ENCODE measurements at places on chromosomes 13 and 19.

GRCh38 chr19:51341066-51341465 is 873 bp downstream of the VSIG10L start:
- no peak for DNase-seq

DNA sequence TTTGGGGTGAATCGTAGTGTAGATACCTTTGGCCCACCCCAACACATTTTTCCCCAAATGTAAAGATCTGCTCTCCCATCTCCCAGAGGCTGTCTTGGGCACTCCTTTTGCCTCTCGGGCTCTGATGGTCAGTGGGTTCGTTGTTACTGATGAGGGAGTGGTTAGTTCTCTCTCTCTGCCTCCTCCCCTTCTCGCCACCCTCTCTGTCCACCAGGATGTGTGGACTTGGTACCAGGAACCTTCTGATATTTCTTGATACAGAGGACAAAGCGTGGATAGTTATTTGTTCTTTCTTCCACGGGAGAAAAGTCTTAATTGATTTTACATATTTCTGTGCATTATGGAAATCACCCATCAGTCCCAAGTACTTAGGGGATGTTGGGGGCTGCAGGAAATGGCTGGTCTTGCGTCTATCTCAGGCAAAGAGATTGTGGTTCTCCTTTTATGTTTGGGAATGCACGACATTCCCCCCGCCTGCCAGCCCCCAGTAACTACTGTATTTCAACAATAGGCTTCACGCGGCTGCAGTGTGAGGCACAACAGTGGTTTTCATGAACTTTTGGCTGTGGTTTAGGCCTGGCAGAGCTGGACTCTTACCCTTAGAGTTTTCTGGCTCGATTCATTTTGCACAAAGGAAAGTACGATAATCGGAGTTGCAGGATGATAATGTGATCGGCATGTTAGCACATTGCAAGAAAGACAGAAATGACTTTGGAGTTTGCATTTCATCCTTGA is 79.0 kb upstream of the ZNF536 start:
- DNase-seq: no peak

GRCh38 chr13:57857945-57858344 is 226.4 kb downstream of the PCDH17 start:
- DNase-seq: no peak

GRCh38 chr19:40681039-40681438 is 9.4 kb downstream of the NUMBL start:
- DNase-seq: no peak

- no peak for DNase-seq
Observed at GRCh38 chr13:88919970-88920628, 1248.9 kb downstream of the SLITRK5 start.

- no peak for DNase-seq
Observed at GRCh38 chr13:22090106-22090505, 419.2 kb downstream of the FGF9 start.

DNA sequence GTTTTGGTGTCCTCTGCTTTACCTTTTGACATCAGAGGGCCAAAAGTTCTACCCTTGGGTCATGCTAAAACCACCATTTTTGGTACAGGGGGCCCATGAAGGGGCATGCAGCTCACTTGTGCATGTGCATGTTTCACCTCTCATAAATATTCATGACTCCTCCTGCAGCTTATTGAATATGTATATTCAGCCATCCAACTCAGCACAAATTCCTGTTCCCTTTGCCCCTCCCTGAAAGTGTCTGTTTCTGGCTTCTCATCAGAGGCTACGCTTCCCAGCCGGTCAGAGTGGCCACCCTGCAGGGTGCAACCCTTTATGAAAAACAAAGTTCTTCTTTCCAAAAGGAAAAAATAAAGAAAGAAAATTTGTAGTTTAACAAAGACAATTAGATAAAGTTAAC is 82.3 kb upstream of the UQCRFS1 start:
- no peak for DNase-seq

DNA sequence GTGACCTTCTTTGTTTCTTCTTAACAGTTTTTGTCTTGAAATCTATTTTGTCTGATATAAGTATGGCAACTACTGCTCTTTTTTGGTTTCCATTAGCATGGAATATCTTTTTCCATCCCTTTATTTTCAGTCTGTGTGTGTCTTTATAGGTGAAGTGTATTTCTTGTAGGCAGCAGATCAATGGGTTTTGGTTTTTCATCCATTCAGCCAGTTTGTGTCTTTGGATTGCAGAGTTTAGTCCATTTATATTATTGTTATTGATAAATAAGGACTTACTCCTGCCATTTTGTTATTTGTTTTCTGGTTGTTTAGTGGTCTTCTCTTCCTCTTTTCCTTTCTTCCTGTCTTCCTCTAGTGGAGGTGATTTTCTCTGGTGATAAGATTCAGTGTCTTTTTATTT is 54.4 kb downstream of the ZNF136 start:
- no peak for DNase-seq

DNA sequence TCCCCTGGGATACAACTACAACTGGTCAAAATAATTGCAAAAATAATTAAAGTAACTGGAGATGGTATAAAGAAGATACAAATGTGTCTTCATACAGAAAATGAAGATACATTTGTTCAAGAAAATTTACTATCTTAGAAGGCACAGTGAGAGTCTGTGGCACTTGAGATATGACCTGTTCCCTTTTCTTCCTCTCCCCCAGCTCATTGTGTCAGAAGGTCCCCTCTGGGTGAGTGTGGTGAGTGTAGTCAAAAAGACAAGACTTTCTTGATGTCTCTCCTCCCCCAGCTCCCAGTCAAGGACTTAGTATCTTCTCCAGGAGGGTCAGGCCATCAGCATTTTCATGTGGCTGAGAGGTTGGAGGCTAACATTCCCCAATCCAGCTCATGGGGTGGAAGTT is 51.7 kb downstream of the EDNRB start:
- DNase-seq: no peak

GRCh38 chr19:16324384-16325160 is at the start of gene KLF2:
Gene KLF2 (plus strand): TSS chr19:16324826. CDS start chr19:16324924, 98 bp downstream.
- peak; percentile 62 for DNase-seq

- DNase-seq: peak; percentile 32
Observed at GRCh38 chr13:96091164-96092117, 1.5 kb downstream of the HS6ST3 start.

DNA sequence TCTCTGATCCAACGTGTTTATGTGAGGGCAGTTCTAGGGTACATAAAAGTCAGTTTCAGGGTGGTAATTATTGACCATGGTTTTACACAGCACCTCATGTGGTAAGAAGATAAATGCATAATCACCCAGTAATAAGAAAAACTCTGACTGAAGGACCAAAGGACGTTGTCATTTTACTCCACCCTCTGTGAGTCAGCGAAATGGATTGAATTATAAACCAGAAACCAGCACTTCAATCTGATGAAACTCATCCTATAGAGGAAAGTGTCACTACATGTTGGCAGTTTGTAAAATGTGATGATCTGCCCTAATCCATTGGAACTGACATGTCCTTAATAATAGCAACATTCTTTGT is 406.8 kb downstream of the KLF5 start:
- DNase-seq: no peak

DNA sequence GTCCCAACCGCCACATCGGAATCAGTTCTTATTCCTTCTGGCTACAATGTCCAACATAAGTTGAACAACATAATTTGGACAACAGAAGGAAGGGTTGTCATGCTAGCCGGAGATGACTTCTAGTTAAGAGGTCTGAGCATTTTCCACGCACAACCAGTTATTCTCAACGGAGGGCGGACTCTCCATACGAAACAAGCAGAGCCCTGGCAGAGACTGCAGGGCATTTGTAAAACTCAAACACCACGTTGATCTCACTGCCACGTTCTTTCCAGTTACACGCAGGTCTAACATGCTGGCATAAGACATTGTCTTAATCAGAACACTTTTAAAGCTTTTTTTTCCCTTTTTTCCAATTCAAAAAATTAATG is 38.3 kb upstream of the DCUN1D2 start:
- no peak for DNase-seq

DNA sequence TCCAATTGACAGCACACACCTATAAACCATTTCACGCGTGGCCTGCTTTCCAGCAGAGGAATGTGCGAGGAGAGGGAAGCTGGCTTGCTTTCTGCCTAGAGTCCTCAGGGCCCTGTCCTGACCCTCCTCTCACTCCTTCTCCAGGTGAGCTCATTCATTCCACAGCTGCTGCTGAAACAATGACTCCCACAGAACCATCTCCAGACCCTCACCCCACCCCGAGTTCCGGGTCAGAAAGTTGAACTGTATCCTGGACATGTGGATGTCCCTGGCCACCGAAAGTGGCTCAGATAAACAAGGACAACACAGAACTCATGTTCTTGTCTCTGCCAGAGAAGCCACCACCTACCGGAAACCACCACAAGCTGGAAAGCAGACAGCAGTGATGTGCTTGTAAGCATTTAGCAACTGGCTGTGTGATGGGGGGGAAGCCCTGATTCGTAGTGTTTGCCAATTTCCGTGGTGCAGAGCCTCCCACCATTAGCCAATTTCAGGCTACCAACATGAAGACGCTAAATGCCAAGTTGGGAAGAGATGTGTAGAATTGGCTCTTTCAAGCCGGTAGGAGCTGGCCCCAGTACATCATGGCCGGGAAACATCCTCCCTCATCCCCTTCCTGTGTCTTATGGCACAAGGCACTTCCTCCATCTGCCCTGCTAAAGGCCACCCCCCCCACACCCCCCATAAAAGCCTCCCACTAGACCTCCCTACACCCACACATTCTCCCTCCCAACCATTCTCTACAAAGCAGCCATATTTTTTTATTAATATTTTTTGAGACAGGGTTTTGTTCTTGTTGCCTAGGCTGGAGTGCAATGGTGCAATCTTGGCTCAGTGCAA is 5.0 kb downstream of the SYCE2 start:
- no peak for DNase-seq

- peak; percentile 76 for DNase-seq
Observed at GRCh38 chr19:41958367-41959055, 610 bp downstream of the RABAC1 start.

GRCh38 chr19:5456130-5456840 is 1.1 kb downstream of the ZNRF4 start:
- no peak for DNase-seq

GRCh38 chr19:41744850-41745249 is 10.5 kb upstream of the CEACAM6 start:
- no peak for DNase-seq

GRCh38 chr19:31784671-31785101 is 435.4 kb upstream of the TSHZ3 start:
- no peak for DNase-seq

DNA sequence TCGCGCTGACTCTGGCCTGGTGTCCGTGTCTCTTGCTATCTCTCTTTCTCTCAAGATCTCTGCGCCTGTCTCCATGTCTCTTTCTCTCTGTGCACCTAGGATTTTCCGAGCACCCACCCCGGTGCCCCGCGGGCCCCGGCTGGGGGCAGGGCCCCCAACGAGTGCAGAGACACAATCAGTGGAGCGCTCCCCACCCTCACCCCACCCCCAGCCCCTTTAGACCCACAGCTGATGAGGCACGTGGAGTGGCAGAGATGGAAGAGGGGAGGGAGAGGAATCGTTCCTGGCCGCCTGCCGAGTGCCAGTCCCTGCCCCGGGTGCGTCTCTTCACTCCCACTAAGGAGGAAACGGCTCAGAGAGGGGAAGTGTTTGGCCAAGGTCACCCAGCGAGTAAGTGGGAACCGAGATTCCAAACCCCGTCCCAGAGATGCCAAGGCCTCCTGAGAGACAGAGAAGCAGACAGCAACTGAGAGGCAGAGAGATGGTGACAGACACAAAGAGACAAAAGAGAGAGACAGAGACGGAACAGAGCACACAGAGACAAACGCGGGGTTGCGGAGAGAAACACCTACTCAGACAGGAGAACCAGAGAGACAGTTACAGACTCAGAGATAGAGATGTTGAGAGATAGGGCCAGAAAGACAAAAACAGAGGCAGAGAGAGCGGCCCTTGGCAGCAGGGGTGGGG is 626 bp upstream of the BCL3 start:
- DNase-seq: no peak

DNA sequence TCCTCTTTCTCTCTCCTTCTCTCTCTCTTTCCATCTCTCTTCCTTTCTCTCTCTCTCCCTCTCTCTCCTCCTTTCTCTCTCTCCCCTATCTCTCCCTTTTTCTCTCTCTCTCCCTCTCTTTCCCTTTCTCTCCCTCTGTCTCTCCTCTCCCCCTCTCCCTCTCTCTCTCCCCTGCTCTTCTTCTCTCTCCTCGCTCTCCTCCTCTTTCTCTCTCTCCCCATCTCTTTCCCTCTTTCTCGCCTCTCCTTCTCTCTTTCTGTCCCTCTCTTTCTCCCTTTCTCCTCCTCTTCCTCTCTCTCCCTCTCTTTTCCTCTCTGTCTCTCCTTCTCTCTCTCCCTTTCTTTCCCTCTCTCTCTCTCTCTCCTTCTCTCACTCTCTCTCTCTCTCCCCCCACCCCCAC is 196.6 kb downstream of the UQCRFS1 start:
- DNase-seq: no peak

DNA sequence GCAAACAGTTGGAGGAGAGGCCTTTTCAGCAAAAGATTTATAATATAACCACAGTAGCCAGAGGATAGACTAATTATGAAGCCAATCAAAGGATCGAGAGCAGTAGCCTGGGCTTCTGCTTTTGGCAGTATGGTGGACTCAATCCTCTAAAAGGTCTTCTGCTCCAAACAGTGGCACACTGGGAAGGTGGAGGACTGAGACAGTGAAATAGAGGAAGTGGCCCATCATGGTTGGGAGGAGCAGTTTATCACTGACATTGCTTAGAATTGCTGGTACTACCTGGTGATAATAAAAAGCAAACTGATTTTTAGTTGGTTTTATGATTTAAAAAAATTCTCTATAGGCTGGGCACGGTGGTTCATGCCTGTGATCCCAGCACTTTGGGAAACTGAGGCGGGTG is 20.9 kb upstream of the PLAUR start:
- no peak for DNase-seq

GRCh38 chr19:22427960-22428913 is 6.1 kb upstream of the ZNF98 start:
- no peak for DNase-seq

DNA sequence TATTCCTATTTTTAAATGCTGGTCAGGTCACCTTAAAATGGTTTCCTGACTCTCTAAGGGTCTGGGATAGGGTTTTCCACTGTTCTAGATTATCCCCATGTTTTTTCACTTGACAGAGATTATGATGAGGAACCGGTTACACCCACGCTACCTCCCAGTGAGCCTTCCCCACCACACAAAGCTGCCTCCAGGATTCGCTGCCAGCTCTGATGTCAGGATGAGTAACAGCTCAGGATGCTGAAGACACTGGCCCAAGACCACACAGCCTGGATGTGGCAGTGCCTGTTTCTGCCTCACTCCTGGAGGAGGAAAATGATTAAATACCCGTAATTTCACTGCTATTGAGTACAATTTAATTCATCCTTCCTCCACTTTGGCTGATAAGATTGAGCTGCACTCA is 22.9 kb downstream of the ZNF114 start:
- DNase-seq: no peak

DNA sequence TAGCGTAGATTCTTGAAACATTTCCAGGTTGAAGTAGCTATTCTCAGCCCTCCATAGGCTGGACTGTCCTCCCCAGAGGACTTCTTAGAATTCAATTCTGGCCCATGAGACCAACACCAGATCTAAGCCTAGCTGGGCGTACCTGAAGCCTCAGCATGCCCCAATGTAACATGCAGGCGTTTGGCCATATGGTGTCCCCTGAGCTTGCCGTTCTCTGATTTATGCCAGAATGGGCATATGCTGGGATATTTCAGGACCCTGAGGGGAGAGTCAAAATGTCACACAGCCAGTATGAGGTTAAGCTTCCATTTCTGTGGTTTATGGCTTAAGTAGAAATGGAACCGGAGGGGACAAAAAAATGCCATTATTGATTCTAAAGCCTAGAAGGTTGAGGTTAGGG is 317.7 kb upstream of the OBI1 start:
- DNase-seq: no peak
